Activated CD4-positive, alpha-beta T cell treated with anti-CD3 and anti-CD28 coated beads for 1 hour (primary cell): ENCODE measurements at places on chromosomes 1 and 21.

DNA sequence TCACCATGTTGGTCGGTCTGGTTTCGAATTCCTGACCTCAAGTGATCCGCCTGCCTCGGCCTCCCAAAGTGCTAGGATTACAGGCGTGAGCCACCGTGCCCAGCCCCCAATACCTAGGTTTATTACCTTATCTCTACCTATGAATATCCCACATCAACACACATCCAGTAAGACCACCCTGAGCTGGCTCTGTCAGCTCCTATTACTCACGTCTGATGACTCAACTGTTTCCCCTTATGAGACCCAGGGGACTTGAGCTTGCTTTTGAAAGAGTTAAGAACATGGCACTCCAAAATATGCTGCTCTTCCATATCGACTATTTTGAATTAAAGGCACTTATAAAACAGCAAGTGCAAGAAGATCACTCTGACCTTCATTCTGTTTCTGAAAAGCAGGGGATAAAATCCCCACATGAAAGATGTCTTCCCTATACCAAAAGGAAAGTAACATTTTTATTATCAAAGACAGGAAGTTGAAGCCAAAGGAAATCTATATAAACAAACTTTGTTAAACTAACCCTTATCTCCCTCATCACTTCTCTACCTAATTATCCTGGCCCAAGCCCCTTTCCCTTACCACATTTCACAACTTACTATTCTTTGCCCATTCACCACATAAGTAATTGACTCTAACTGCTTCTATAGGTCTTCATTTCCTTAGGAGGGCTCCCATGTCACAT is 41.3 kb upstream of the OSBPL9 start:
- DNase-seq, result no peak

DNA sequence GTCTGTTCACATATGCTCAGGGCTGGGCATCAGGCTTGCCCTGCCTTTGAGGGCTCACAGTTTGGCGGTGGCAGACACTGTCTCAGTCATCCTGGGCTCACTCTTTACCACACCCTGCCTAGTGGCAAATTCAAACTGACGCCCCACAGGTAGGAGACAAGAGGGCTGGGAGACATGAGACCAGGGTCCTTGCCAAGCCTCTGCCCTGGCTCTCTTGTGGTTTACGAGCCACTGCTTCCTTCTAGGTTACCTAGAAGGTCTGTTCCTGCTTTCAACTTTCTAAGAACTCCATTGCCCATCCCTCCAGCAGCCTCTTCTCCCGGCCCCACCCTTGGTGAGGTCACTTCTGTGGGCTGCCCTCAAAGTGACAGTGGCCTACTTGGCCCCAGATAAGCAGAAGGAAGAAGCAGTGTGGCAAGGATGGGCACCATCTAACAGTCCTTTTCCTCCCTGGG is 10.5 kb downstream of the KIF21B start:
- no peak for DNase-seq

- DNase-seq, result no peak
These were observed 240.9 kb upstream of the ADGRL2 start for GRCh38 chr1:81559662-81560350.

DNA sequence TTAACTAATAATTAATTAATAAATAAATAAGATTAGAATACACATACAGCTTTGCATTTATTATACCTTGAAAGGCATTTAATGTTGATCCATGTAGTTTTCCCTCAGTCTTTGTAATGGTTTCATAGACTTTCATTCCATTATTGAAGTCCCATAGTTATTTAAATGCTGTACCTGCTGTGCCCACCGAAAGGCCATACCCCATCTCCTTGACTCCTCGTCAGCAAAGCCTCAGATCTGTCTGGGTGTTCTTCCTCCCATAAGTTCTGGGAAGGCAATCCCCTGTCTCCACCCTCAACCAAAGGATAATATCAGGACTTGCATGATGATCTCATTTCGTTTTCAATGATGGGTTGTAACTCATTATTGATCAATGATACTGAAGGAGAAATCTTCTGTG is 17.1 kb downstream of the CCN1 start:
- no peak for DNase-seq

- DNase-seq, result no peak
These were observed 38.9 kb upstream of the CDC14A start for GRCh38 chr1:100313382-100313781.

DNA sequence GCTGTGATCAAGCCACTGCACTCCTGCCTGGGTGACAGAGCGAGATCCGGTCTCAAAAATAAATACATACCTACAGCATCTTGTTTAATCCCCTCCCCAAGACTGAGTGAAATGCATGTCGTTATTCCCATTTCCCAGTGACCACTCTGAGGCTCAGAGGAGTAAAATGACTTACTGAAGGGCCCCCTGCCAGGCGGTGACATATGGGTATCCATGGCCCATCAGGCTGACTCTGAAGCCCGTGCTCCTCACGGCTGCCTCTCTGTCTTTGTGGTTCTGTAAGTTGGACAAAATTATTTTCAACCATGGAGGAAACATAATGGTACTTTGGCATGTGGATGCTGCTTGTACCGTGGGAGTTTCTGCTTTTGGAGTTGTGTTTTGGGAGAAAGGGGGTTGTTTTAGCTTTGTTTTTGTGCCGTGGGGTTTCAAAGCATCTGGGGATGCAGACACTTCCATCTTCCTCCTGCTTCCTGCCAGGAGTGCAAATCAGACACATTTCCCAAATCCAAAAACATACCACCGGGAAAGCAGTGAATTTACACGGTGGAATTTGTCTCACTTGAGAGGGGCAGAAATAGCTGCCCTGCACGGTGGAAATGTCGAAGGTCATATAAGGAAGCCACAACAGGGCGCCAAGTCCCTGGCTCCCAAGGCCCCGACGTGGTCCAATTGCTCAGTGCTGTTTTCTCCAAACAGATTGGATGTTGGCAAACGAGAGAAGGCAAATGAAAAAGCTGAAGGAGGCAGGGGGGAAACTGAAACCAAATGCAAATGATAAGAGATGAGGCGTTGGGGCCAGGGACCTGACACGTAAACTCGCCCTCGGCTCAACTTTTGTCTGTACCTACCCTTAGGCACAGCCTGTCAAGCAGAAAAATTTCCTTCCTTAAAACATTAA is 17.1 kb upstream of the PINK1 start:
- no peak for DNase-seq

GRCh38 chr1:40750451-40750908 is 33.1 kb upstream of the KCNQ4 start:
- DNase-seq, result no peak

DNA sequence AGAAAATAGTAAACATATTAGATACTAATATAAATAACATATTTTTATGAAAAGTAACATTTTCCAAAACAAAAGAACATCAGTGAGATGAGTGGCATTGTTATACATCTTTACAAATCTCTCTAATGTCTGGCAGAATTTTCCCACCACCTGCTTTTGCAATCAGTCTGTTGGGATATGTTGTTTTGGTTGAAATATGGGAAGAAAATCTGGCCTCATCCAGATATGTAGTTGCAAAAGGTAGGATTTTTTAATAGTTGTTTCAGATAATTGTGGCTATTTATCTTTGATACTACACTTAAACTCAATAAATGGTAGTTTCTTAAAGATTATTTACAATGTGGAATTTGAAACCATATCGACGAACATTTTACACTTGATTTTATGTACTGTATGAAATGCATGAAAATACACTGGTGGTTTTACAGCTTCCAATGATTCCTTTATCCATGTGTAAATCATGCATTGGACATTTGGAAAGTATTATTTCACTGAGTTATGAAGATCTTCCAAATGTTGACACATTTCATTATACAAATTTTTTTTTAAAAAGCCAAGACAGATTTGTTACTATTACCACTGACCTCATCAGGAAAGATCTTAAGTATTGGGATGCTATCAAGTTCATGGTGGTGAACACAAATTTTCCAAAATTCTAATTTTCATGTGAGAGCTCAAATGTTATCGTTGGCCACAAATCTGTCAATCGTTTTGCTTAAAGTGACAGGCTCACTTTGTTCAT is 74.1 kb upstream of the CD34 start:
- no peak for DNase-seq

DNA sequence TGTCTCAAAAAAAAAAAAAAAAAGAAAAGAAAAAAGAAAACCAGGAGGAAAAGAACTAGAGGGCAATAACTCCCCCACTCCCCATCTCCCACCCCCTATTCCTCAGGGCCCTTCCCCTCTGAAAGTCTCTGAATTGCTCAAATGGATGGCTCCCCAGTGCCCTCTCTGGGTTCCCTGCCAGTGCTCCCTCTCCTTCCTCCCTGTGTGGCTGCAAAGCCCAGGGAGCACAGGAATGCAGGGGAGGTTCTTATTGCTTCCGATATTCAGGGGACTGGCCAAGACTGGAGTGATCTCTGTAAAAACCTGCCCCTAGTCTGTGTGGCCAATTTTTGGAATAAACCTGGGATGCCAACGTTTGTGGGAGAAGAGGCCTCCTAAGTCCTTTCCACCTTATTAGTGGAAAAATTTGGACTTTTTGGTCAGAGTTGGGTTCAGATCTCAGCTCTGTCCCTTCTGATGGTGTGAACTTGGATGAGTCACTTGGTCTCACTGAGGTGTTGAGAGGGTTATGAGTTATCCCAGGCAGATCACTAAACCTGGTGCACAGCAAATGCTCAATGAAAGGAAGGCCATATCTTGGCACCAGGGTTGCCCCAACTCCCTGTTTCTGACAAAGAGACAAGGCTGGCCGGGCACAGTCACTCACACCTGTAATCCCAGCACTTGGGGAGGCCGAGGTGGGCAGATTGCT is 13.4 kb upstream of the ARHGEF10L start:
- no peak for DNase-seq

DNA sequence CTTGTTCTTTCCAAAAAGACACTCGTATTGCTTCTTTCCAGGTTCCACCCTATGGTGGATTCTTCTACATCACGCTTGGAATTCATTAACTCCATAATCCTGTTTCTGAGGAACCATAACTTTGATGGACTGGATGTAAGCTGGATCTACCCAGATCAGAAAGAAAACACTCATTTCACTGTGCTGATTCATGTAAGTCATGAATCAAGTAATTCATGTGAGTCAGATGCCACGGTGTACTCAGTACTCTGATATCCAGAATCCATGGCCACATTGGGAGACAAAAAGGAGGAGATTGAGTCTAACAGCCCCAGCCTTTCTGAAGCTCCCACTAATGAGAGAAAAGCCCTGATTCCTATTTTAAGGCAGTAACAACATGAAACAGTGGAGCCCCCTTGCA is 7.4 kb downstream of the CHI3L2 start:
- no peak for DNase-seq
